ENCODE measurements at places on chromosomes 16 and 17.

DNA sequence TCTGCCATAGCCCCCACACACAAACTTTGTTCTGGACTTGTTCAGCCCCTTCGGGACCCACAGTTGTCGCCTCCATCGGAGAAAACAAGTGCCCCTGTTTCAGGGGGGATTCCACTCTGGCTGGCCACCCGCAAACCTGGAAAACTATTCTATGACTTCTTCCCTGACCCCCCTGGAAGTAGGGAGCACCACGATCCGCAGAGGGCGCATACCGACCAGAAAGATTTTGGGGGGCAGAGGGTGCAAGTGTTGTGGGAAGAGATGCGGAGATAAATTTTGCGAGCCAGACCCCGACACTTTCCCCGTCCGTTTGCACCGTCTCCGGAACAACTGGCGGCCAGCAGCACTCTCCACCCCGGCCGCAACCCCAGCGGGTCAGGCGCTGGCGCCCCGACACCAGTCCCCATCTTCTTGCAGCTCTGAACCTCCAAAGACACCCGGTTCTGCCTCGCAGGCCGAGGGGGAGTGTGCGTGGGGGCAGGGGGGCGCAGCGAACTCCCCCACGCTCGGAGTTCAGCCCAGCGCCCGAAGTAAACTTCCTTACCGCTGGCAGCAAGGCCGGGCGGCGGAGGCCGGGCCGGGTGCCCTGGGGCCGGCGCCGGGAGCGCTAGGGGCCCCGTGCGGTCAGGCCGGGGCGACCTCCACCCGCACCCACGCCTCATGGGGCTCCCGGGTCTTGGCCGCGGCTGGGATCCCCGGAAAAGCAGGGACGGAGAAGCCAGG, 744 bp downstream of the SALL1 start:
- DNase-seq = no peak

GRCh38 chr17:45384047-45384788, 48.5 kb downstream of the ARHGAP27 start:
- no peak for DNase-seq

GRCh38 chr16:12458591-12459358, 344.9 kb downstream of the CPPED1 start:
- peak; percentile 29 for DNase-seq

- DNase-seq = no peak
Observed at GRCh38 chr16:50537533-50538290, 10.5 kb upstream of the NKD1 start.

- no peak for DNase-seq
Observed at GRCh38 chr17:5769593-5770354, 185.5 kb upstream of the NLRP1 start.

GRCh38 chr16:10088380-10088793, 93.8 kb downstream of the GRIN2A start:
- no peak for DNase-seq

GRCh38 chr16:84699147-84699711, 571 bp upstream of the USP10 start:
- DNase-seq = no peak

GRCh38 chr16:26762594-26762993, 304.1 kb upstream of the C16orf82 start:
- no peak for DNase-seq

All from CD4-positive, alpha-beta T cell (primary cell).